Right kidney (tissue), 9 donors: ENCODE measurements at places on chromosomes 4 and X.

- DNase-seq = no peak
Measured at GRCh38 chr4:88629826-88630225, 37.5 kb downstream of the HERC3 start.

GRCh38 chrX:33725535-33726210 lies 406.4 kb downstream of the FAM47A start:
- peak; percentile 40 for DNase-seq

DNA sequence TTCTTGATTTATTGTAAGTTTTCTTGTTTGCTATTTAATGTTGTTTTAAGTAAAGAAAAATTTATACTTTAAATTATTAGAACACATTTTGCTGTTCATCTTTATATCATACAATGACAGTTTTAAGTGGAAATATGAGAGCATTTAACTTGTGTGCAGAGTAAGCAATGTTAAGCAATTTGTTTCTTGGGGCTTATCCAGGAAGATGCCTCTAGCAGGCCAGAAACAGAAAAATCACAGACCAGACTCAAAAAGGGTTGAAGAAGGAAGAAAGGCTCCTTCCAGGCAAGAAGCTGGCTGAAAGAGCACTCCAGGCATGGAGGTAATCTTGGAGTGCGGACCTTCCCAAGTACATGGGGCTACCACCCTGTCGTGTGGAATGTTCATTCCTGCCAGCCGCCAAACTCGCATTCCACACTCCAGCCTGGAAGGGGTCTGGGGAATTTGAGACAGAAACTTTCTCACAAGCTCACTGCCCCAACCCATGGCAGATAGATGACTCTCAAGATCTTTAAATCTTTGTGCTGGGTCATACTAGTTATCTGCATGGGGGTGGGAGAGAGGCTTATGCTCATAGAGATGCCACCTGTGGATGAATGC lies 1521.3 kb upstream of the AGA start:
- DNase-seq = no peak

DNA sequence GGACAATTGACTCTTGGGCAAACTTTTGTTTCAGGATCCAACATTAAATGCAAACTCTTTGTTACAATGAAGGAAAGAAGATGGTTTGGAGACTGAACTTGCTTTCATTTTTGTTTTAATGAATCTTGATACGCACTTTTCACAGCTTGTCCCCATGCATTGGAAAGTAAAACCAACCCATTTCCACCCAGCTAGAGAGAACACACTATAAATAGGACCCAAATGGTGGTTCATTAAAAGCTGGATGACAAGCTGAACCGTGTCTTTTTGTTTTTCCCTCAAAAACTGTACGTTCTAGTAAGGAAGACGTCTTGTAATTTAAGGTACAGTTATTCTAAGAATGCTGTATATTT lies 95.3 kb upstream of the EGFL6 start:
- no peak for DNase-seq

- no peak for DNase-seq
Measured at GRCh38 chr4:6345866-6346265, 76.2 kb downstream of the WFS1 start.

- DNase-seq = no peak
Measured at GRCh38 chr4:8920289-8920965, 48.8 kb upstream of the HMX1 start.

- DNase-seq = no peak
Measured at GRCh38 chr4:1449833-1450741, 43.8 kb upstream of the NKX1-1 start.

GRCh38 chr4:74855879-74856278 lies 61.6 kb upstream of the BTC start:
- DNase-seq = no peak

DNA sequence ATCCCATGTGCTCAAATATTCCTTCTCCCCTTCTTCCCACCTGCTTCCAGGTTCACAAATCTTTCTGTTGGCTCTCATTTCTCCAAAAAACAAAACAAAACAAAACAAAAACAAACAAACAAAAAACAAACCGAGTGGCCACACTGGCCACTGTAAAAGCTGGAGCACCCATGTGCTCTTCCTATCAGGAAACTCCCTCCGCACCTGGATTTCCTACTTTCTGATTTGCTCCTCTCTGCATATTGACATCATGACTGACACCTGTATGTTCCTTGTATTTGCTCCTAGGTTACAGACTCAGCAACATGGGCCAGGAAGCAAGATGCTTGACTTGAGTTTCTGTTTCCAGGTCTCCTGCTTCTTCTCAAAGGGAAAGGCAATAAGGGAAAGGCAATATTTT lies 258.8 kb downstream of the GPC3 start:
- no peak for DNase-seq

GRCh38 chr4:52575406-52575805 lies 83.7 kb downstream of the USP46 start:
- no peak for DNase-seq

DNA sequence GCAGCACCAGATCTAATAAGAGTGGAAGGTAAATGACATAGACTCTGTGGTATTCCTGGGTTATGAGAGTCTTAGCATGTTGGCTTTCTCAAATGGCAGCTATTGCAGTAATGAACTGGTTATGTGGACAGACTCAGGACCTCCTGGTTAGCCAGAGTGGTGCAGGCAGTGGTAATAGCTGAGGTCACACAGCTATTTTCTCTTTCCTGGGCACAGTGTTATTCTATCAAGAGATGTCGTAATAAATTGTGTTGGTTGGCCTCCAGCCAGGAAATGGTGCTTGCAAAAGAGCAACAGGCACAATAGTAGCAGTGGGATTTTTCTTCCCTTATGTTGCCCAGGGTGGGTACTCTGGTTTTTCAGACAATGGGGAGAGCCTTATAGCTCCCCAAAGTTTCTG lies 279.2 kb upstream of the FGF16 start:
- no peak for DNase-seq

- DNase-seq = no peak
Measured at GRCh38 chrX:107674480-107675364, 46.4 kb downstream of the PRPS1 start.

GRCh38 chr4:15746110-15746509 lies 32.0 kb upstream of the CD38 start:
- DNase-seq = no peak

- no peak for DNase-seq
Measured at GRCh38 chrX:24610516-24610915, 36.6 kb downstream of the PCYT1B start.

DNA sequence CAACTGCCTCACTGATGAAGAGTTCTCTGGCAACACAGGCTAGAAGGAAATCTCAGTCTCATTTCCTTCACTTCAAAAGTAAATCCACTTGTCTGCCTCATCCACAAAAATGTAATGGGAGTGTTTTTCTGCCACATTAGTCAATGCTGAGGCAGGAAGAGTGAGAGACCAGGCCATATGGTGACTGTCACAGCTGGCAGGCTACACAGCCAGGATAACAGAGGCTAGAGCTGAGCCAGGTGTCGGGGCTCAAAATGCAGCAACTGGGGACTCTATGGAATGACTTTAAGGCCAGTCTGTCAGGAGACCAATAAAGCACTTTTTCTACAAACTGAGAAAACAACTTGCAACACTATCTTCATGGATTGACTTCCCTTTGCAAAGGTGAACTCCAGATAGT lies 204.2 kb downstream of the GPC3 start:
- DNase-seq = no peak

GRCh38 chrX:68827256-68827655 lies 1.6 kb upstream of the EFNB1 start:
- DNase-seq = no peak

DNA sequence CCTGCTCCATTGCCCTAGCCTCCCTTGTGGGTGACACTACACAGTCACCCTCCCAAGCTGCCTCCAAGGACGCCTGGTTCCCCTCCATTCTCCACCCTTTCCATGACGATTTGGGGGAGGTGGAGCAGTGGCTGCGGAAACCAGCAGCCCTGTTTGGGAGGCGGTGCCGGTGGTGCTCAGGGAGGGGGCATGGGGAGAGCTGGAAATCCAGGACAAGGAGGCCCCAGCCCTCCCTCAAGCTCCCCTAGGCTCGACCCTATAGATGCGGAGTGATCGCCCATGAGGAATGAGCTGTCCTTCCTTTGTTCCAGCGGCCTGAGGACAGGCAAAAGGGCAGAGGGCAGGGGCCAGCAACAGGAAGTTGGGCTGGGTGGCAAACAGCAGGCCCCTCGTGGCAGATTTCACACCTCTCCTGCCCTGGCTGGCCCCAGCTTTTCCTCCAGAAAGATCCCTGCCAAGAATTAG lies 3.6 kb upstream of the RENBP start:
- DNase-seq = no peak

GRCh38 chr4:150127757-150128156 lies 49.5 kb downstream of the DCLK2 start:
- no peak for DNase-seq

DNA sequence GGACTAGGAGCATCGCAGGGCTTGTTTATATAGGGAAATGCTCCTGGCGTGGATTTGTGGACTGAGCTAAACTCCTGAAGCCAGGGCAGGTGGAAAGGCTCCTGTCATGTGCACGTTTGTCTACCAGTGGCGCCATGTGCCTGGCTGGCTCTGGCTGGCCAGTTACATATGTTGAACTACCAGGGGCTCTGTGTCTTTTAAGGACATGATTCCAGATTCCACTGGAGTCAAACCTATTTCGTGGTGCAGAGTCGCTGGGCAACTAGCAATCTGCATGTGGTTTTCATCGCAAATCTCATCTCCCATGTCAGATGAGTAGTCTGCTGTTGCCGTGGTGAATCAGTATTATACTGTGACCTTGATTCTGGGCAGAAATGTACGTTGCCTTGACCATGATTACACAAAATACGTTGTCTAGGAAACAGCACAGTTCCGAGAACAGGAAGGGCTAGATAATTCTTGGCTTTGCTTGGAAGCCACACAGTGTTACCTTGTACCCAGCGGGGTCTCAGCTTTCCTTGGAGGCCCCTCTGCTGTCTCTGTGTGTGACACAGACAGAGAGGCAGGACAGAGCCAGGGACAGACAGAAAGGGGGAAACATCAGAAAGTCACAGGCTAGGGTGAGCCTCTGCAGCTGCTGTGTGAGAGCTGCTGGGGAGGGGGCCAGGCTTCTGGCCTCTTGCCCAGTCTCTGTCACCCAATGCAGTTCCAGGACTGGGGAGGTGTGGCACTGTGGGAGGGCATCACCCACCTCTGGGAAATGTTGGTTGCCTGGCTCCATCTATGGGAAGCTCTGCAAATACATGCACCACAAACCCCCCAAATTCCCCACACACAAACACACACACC lies 19.2 kb downstream of the PNMA6E start:
- peak; percentile 65 for DNase-seq

- DNase-seq = no peak
Measured at GRCh38 chr4:110442309-110442708, 33.6 kb upstream of the ENPEP start.

DNA sequence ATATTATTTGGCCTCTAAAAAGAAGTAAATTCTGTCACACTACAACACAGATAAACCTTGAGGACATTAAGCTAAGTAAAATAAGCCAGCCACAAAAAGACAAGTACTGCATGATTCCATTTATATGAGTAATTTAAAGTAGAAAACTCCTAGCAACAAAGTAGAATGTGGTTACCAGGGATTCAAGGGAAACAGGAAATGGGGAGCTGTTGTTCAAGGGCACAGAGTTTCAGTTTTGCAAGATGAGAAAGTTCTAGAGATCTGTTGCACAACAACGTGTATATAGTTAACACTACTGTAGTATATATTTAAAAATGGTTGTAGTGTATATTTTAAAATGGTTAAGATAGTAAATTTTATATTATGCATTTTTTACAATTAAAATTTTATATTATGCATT lies 25.4 kb downstream of the SEC31A start:
- no peak for DNase-seq

DNA sequence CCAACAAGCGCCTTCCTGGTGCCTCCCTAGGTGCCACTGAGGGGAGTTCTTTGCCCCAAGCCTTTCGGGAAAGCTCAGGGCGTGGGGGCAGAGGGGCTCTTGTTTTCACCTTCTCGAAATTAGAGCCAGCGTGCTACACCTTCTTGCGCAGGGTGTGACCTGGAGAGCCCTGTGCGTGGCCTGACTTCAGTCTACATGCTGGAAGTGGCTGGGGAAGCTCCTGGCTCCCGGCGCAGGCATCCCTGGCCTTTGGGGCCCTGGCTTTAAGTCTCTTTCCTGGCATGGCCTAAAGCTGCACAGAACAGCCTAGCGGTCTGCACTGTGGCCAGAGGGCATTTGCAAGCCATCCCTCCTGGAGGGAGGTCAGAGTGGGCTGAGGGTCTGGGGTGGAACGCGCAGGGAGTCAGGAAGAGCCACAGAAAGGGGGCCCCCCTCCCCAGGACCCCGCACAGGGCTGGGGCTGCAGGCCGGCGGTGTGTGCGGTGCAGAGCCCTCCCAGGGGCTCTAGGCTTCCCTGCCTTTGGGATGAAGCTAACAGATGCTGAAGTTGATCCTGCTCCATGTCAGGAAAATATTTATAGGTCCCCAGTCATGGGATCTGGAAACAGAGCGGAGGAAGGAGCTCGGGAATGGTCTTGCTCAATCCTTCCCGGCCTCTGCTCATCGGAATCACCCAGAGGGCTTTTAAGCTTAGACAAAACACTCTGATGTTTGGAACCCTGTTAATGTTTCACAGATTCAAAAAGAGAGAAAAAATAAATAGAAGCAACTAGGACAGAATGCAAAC lies 781 bp upstream of the SPON2 start:
- peak; percentile 55 for DNase-seq

DNA sequence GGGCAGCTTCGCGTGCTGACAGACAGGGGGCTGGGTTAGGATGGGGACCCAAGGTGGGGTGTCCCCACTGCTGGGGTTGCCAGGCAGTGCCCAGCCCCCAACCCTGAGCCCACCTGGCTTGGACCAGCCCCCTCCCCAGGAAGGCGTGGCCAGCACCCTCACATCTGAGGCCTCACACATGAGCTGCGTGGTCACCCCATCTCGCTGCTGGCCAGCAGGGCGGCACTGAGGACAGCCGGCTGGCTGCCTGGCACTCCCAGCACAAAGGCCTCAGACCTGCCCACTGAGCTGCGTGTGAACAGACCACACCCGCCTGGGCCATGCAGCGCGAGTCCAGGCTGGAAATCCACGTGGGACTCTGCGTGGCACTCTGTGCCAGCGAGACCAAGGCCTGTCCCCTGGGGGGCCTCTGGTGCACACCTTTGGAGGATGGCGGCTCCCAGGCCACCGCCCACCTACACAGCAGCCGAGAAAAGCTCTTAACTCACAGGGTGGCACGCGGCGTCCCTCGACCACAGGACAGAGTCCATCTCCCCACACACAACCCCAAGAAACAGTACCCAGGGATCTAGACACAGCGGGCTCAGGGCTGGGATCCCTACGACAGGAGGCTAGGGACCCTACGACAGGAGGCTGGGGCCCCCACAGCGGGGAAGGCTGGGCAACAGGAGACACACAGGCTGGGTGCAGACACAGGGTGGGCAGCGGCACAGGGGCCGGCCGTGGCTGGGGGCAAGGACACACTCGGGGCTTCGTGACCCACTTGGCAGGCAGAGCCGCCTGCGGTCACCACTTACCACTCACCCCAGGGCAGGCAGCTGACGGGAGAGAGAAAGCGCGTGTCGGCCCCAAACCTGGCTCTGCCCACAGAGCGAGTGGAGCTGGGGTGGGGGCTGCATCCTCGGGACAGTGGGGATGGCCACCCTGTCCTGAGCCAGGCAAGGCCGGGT lies 9.8 kb downstream of the DGKQ start:
- peak; percentile 4 for DNase-seq

DNA sequence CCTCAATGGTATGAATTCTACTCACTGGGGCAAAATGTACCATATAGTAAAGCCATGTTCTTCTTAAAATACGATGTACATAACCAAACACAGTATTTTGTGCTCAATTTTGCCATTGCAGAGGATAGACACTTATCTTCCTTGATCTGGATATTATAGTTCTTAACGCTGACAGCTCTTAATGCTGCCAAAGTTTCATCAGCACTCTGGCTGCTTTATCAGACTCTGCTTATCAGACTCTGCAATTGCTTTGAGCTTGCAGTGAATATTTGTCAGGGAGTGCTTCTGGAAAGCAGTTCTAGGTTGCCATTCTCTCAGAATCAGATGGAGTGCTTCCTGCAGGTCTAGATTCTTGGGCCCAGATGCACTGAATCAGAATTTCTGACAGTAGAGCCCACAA lies 863.1 kb downstream of the CCSER1 start:
- DNase-seq = no peak
